NCI-H1436 (cell line): ENCODE measurements at places on chromosomes 3 and 15.
A peak's percentile ranks its signal among the peaks of the same experiment; 100 is the strongest.

GRCh38 chr15:84982301-84982920, 755 bp downstream of the PDE8A start:
- no peak for DNase-seq

- DNase-seq: no peak
Observed at GRCh38 chr3:184429786-184430185, 49.9 kb downstream of the CHRD start.

- no peak for DNase-seq
Observed at GRCh38 chr3:191774485-191774884, 313.5 kb downstream of the PYDC2 start.

- DNase-seq: no peak
Observed at GRCh38 chr3:2652386-2652785, 457.8 kb downstream of the IL5RA start.

- DNase-seq: peak; percentile 13
Observed at GRCh38 chr15:76147906-76148570, 88.3 kb downstream of the TMEM266 start.

- DNase-seq: no peak
Observed at GRCh38 chr3:189598530-189599225, 32.5 kb upstream of the TP63 start.

- DNase-seq: no peak
Observed at GRCh38 chr15:59105854-59106253, 908 bp downstream of the CCNB2 start.

DNA sequence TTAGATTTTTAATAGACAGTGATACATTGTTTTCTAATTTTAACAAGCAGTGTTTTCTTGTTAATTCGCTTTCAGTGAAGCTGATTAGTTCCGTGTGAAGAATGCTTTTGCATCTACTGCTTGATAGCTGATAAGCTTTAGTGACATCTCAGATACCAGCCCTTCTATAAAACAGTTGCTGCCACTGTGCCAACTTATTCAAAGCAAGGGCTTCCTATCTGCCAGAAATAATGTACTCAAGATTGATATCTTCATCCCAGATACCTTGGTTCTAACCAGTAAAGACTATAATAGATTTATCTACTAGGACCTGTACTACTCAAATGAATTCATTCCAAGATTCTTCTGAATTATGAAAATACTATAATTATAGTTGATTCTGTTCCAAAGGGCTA, 30.4 kb downstream of the RARB start:
- no peak for DNase-seq

- no peak for DNase-seq
Observed at GRCh38 chr15:73996267-73996666, 1.8 kb downstream of the PML start.

DNA sequence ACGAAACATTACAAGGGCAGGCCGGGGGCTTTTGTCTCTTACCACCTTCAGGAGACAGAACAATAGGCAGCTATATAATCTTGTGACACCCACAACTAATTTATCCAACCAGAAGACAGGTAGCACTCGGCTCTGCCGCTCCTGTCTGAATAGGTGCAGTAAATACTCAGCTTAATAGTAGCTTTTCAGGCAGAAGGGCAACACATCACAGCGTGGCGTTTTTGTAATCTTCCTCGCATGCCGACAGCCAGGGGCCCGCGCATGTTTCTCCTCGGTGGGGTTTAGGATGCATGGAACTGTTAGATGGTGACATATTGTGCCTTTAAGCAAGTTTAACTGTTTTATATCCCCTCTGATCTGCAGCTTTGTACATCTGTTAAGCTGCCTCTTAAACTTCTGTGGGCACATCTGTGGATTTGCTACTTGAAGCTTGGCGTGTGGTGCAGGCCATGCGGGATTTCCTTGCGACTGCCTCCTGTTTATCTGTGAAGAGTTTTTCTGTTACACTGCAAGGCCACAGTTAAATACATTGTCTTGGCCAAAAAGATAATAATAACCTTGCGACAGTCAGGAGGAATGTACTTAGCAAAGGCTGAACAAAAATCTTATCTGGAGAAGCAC, 123.2 kb upstream of the BNIP2 start:
- peak; percentile 1 for DNase-seq

GRCh38 chr3:33438284-33438668, 1.9 kb downstream of the UBP1 start:
- DNase-seq: no peak

DNA sequence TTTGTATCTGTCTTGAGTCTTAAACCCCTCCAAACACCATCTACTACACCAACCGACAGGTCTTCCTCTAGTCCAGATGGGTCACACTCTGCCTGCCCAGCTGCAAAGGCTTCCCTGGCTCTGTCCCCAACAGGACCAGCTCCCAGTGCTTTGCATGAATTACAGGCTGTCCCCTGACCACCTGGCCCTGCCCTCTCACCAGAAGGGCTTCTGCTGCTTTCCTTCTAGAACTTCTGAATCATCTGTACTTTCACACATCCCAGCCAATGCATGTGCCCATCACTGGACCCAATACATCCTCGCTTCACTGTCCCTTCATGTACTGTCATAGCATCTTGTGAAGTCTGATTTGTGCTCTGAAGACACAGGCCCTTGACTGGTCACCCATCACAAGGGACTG, 53.6 kb downstream of the HOMER2 start:
- DNase-seq: no peak

DNA sequence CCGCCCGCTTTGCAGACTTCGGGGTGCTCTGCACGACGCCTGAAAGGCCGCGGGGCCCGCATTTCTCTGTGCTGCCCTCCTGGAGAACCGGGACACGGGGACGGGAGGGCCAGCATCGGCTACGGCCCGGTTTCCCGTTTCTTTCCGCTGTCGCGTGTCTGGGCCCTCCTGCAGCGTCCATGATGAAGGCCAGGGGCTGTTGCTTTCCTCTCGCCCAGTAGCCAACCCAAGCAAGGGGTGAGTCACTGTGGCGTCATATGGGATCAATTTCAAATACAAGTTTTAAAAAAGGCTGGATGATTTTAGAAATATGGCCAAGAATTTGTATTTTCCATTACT, 435 bp downstream of the SLC35G2 start:
- DNase-seq: peak; percentile 44

- no peak for DNase-seq
Observed at GRCh38 chr3:152243301-152243711, 25.4 kb upstream of the MBNL1 start.

- no peak for DNase-seq
Observed at GRCh38 chr15:92650966-92651365, 4.6 kb downstream of the FAM174B start.

DNA sequence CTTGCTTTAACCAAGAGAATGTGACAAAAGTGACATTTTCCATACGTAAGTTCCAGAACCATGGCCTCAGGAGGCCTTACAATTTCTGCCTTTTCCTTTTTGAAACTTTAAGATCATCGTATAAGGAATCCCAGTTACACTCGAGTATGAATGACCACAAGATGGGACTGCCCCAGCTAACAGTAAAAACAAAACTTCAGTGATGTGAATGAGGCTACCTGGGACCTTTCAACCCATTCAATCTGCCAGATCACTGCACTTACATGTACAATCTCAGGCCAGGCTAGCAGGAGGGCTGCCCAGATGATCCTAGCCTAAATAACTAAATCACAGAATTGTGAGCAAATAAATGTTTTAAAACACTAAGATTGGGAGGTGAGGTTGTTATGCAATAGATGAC, 328.8 kb downstream of the CNTN6 start:
- no peak for DNase-seq

DNA sequence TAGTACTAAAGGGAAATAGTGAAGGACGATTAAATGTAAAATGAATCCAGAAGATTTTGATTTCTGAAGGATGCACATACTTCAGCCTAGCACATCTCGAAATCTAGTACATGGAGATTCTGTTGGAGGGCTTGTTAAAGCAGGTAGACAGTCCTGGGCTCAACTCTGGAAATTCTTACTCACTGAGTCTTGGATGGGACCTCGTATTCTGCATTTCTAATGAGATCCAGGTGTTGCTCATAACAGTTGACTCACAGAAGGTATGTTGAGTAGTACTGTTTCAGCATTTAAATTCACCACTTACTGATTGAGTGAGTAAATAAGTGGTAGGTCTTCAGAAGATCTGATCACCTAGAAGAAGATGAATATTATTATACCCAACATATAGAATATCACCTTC, 623.4 kb upstream of the SGO1 start:
- DNase-seq: no peak

GRCh38 chr15:97961067-97961954, 808 bp downstream of the ARRDC4 start:
- DNase-seq: no peak

DNA sequence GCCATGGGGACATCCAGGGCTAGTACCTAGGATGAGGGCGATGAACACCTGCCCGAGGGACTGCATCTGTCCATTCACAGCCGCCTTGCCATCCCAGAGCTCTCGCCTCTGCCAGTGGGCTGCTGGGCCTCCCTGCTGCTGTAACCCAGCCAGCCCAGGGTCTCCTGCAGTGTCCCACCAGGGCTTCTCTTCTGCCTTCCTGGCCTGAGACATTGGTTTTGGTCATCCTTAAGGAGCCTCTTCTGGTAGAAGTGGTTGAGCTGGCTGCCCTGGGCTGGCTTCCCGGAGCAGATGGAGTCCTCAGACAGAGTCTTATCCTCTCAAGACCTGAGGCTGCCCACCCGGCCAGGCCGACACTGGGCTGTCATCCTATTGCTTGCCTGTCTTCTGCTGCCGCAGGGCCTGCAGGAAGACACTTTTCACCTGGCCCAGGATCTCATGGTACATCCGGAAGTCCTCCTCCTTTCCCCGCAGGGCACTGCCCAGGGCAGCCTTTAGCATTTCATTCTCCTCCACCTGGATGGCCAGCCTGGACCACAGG, 6.1 kb upstream of the HHATL start:
- DNase-seq: no peak
